ENCODE measurements at places on chromosomes 5 and 9.

- DNase-seq, result no peak
Measured at GRCh38 chr5:113269023-113269997, 165.5 kb downstream of the TSSK1B start.

GRCh38 chr5:39624268-39624886 lies 199.6 kb upstream of the DAB2 start:
- no peak for DNase-seq

DNA sequence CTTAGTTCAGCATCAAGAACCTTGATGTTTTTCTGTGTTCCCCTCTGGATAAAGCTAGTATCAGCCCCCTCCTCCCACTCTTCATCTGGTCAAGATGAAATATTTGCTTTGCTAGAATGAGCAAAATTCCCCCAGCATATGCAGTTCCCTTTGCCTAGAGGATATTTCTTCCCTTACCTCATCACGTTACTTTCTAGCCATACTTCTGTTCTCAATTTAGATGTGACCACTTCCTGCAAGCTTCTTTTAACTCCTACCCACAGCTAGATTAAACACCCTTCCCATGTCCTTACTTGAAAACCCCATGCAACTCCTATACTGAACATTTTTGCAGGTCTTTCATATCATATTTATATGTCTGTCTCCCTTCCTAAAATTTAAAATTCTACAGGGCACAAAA lies 178.9 kb upstream of the TUSC1 start:
- DNase-seq, result no peak

DNA sequence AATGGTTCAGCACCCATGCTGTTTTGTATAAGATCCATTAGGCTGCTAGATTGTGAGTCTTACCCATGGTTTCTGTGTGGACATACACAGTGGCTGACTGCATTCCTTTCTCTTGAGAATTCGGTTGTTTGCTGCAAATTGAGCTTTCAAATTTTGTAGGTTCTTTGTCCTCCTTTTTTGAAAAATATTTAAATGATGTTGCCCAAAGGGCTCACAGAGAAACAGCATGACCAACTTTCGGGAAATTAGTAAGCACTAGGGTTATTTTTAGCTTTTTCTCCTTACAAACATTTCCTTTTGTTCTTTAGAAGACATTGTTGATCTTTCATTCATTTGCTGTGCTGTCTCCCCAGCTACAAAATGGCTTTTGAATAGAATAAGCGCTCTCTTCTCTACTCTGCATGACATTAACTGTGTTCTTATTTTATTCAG lies 79.4 kb downstream of the NLN start:
- DNase-seq, result no peak

GRCh38 chr5:173664154-173664526 lies 47.7 kb upstream of the BOD1 start:
- DNase-seq, result no peak

GRCh38 chr5:86542532-86542931 lies 75.2 kb upstream of the COX7C start:
- no peak for DNase-seq

DNA sequence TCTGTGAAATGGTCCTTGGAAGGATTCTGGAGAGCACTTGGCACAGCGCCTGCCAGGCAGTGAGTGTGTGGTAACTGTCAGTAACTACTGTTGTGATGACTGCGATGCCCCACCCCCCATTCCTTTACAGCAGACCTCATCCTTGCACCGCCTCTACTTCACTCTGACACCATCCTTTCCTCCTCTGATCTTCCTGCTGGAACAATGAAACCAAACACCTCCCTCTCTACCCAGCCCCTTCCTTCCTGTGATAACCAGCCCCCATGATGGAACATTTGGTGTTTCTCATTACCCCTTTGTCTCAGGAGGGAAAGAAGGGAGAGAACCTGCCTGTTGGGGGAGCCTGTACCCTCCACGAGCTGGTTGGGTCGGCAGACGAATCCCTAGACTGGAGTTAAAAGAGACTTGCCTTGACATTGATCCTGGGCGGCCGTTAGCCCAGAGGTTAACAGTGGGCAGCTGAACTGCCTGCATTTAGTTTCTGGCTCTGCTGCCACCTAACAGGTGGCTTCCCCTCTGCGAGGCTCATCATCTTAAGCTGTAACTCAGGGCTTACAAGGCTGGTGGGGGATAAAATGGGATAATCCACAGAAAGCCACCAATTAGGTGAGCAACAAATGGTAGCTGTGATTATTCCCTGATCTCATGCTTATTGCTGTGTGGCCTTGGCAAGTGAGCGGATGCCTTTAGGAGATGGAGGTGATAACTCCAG lies 34.2 kb upstream of the GRPEL2 start:
- DNase-seq, result no peak

DNA sequence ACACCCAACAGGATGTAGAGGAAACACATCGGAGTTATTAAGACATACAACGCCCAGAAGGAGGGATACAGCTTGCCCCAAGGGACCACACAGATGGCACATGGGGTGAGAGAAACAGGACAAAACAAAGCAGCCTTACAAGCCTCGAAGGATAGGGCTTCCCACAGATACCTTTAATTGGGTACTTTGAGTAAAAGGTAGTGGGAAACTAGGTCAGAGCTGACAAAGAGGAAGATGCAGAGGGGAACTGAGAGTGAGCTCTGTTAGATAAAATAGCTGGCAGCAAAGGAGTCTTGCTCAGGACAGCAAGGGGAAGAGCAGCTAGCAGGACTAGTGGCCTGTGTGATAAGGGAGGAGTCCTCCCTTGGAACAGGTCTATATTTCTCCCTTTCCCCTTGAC lies 48.2 kb downstream of the OTP start:
- DNase-seq, result no peak

GRCh38 chr5:147169901-147170300 lies 64.9 kb upstream of the STK32A start:
- no peak for DNase-seq

DNA sequence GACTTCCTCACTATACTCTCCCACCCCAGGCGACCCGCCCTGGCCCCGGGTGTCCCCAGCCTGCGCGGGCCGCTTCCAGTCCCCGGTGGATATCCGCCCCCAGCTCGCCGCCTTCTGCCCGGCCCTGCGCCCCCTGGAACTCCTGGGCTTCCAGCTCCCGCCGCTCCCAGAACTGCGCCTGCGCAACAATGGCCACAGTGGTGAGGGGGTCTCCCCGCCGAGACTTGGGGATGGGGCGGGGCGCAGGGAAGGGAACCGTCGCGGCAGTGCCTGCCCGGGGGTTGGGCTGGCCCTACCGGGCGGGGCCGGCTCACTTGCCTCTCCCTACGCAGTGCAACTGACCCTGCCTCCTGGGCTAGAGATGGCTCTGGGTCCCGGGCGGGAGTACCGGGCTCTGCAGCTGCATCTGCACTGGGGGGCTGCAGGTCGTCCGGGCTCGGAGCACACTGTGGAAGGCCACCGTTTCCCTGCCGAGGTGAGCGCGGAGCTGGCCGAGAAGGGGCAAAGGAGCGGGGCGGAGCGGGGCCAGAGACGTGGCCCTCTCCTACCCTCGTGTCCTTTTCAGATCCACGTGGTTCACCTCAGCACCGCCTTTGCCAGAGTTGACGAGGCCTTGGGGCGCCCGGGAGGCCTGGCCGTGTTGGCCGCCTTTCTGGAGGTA lies 2.1 kb downstream of the CA9 start:
- DNase-seq, result no peak
